T-helper 17 cell (primary cell): ENCODE measurements at places on chromosomes 4 and X.

DNA sequence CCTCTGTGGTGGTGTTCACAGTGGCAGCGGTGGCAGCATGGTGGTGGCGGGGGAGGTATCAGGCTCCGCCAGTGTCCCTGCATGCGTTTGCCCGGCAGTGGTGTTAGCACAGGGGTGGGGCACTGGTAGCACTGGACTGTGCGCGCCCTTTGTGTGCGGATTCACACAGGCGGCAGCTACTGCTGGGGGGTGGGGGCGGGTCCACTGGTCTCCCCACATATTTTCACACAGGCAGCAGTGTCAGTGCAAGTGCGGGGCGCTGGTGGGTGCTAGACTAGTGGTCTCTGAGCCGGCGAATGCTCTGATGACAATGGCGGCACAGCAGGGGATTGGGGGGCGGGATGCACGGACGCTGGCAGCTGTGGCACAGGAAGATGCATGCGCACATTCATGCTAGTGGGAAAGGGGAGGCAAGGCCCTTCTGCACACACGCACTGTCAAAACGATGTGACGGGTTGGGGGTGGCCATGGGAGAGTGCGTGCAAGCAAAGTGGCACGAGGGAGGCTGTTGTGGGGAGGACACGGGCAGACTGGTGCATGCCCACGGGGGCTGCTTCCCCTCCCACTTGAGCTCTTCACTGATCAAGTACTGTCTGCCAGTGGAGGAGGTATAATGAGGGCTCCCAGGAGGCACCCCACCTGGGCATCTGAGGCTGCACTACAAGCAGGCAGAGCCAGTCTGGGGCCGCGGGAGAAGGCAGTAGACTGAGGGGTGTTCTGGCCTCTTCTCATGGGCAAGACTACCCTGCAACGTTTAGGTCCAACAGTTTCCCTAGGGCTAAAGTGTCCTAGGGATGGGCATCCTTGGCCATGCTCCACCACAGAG is 53.0 kb downstream of the POF1B start:
- DNase-seq = no peak

DNA sequence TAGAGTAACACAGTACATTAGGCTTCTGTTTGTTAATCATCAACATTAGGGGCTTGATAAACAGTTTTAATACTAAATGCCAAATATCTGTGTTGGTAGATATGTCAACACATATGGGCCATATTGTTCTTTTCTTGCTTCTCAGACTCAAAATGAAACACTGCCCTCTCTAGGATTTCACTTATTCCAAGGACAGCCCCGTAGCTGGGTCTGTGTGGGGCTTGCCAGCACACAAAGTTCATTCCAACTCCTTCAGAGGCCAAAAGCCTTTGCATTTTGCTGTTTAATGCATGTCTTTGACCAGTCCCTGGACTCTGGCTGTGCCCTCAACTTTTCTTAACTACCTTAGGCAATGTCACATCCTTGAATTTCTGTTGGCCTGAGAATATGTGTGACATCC is 102.0 kb upstream of the ZNF827 start:
- no peak for DNase-seq

DNA sequence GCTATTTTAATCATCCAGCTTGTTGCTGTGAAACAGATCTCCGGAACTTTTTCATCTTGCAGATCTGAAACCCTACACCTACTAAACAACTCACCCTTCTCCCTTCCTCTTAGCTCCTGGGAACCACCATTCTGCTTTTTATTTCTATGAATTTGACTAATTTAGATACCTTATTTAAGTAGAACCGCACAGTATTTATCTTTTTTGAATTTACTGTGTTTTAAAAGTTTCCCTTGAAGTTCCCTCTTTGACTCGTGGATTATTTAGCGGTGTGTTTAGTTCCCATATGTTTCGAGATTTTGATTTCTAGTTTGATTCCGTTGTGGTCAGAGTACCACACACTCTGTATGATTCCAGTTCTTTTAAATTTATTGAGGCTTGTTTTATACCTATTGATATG is 44.6 kb downstream of the EIF2S3 start:
- no peak for DNase-seq

- DNase-seq = no peak
These were observed 23.8 kb downstream of the CDKL5 start for GRCh38 chrX:18449236-18449635.

DNA sequence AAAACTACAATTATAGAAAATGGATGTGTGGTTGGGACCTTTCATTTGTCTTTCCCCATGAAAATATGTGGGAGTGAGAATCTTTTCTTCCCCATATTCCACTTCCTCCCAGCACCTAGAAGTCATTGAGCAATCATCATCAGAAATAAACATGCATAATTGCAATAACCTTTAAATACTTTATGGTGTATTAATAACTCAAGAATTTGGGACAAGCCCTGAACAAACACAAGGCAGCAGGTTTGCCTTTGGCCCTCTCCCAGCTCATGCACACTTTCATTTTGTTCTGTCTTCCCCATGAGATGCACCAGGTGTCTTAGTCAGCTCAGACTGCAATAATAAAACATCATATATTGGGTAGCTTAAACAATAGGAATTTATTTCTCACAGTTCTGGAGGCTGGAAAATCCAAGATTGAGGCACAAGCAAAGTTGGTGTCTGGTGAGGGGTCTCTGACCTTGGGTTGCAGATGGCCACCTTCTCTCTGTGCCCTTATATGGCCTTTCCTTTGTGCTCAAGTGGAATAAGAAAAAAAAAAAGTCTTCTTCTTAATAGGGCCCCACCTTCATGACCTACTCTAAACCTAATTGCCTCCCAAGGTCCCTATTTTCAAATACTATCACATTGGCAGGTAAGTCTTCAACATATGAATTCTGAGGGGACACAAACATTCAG is 34.7 kb upstream of the TMEM184C start:
- DNase-seq = no peak

DNA sequence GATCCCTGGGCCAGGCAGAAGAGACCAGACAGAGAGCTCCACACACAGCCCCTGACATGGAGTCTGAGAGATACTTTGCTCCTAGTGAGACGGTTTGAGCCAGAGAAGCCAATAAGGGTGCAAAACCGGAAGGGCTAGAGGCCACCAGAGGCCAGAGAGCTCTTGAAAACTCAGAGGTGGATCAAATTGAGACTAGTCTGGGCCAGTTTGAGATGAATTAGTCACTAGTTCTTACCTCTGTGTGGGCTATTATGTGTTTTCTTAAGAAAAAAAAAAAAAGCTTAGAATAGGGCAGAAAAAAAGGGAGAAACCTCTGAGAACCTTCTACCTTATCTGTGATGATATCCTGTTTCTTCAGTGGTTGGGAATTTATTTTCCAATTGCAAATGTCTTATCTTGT is 110.4 kb upstream of the EDNRA start:
- DNase-seq = no peak

DNA sequence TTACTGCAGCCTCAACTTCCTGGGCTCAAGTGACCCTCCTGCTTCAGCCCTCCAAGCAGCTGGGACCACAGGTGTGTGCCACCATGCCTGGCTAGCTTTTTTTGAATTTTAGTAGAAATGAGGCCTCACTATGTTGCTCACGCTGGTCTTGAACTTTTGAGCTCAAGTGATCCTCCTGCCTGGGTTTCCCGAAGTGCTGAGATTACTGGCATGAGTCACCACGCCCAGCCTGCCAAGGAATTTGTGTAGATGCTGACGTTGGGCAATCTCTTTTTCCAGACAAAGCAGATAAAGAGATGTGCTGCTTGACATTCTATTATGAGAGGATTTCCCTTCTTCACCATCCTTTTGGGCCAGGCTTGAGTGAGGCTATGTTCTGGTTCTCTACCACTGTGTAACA is 254.5 kb upstream of the RPS6KA3 start:
- DNase-seq = no peak

GRCh38 chr4:144663834-144664475 is 18.0 kb downstream of the HHIP start:
- DNase-seq = no peak

GRCh38 chr4:69032847-69033638 is 63.2 kb upstream of the UGT2B7 start:
- no peak for DNase-seq
